Stimulated activated CD8-positive, alpha-beta memory T cell treated with anti-CD3 and anti-CD28 coated beads, Interleukin-7, amount 100 ng/mL, for 24 hours (primary cell): ENCODE measurements at places on chromosomes 6 and 20.

DNA sequence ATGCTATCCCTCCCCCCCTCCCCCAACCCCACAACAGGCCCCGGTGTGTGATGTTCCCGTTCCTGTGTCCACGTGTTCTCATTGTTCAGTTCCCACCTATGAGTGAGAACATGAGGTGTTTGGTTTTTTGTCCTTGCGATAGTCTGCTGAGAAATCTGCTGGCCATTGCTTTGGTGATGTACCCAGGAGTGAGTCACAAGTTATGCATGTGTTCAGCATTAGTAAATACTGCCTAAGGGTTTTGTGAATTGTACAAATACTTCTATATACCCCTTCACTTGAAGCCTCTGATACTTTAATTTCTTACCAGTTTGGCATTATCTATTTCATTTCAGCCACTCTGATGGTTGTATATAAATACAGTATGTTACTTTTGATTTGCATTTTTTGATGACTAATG, 711.3 kb upstream of the GJE1 start:
- no peak for DNase-seq

DNA sequence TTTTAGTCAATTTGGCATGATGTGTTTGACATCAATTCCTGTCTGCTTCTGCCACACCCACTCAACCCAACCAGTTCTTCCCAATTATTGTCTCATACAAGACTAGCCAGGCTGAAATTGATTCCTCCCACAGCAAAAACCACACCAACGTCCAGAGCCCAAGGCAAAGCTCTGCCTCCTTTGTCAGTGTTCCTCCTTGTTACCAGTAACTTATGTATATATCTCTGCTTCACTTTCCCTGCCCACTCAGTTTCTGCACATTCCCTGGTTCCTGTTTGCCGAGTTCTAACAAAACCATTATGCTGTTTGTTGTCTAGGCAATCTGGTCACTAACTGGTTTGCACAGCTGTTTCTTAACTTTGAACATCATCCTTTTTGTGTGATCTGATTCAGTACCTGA, 547.9 kb upstream of the PTCHD4 start:
- no peak for DNase-seq

DNA sequence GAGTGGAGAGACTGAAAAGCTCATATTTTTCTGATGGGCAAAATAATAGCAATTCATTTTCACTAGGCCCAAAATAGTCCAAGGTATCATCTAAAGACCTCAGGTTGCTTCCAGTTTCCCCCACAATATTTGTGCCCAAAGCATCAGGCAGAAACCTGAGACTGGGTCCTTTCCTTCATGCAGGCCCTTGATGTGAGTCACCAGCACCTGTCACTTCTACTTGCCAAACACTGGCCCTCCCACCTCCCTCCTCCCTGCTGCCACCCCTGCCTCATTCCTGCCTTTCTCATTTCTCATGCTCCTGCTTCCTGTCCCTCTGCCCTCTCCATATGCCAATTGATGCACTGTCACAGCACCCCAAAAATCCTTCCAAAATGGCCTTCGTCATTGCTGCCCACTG, 230.4 kb upstream of the CST7 start:
- no peak for DNase-seq

GRCh38 chr6:31174378-31174777, 3.9 kb upstream of the POU5F1 start:
- no peak for DNase-seq

DNA sequence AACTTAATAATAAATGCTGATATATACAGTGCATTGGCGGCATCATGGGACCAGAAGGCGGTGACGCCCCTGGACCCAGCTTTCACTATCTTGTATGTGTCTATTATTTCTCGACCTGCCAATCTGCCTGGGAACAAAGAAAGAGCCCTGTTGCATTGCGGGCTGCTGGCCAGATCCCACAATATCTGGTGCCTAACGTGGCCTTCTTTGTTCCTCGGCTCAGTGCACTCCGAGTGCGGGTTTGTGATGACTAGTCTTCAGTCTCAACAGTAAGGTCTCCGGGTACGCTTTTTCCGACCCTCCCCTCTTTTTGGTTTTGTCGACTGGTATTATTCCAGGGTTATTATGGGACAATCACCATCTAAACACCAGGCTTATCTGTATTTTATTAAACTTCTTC, 291.5 kb downstream of the TBC1D32 start:
- DNase-seq = no peak

DNA sequence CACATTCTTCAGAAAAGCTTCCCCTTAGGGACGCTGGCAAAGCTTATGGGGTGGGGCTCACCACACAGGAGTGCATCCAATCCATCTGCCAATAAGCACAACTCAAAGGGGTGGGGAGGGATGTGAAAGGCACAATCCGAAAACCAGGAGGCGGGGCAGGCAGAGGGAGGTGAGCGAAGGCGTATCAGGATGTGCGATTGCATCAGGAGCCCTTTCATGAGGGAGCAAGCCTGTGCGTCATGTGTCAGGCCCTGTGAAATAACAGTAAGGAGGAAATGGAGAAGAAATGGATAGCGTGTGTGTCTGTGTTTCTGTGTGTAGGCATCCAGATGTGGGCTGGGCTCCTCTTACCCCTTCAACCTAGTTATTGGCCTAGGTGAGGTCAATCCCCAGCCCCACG, 382.4 kb upstream of the CDH4 start:
- DNase-seq = no peak

- DNase-seq = no peak
Observed at GRCh38 chr20:43379239-43379917, 78.3 kb upstream of the SRSF6 start.

GRCh38 chr20:31549513-31549880, 35.3 kb downstream of the HM13 start:
- DNase-seq = no peak

GRCh38 chr6:46376562-46377061, 114.6 kb downstream of the RCAN2 start:
- DNase-seq = no peak

DNA sequence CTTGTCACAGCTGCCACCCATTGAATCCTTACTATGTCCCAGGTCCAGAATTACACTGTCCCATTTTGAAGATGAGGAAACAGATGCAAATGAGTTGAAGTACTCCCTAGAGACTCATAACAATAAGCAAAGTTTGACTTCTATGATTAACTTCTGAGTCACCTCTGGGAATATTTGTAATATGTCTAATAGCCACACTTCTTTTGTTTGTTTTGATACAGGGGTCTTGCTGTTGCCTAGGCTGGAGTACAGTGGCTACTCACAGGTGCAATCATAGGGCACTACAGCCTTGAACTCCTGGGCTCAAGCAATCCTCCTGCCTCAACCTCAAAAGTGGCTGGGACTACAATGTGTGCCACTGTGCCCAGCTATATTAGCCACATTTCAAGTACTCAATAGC, 11.4 kb upstream of the SOX12 start:
- DNase-seq = no peak

- DNase-seq = no peak
Observed at GRCh38 chr6:167670938-167671338, 155.8 kb upstream of the AFDN start.
